ENCODE measurements at places on chromosomes 7 and 10.

- no peak for DNase-seq
Observed at GRCh38 chr10:32232378-32232777, 114.6 kb downstream of the EPC1 start.

- DNase-seq, result no peak
Observed at GRCh38 chr10:46042527-46042926, 3.5 kb downstream of the MSMB start.

DNA sequence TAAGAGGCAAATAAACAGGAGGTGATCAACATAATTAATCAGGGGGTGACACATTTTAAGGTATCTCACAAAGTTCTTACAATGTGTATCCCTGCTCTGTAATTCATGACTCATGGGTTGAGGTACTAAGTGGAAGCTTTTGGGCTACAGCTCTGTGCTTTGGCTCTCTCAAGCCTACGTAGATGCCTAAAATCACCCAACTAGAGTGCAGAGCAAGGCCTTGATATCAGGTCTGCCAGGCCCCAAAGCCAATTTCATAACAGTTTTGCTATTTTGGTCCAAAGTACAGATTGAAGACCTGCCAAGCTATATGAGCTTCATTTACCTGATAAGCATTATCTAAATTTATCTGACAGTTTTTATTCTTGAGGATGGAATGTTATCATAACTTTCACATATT, 175.3 kb upstream of the BET1 start:
- no peak for DNase-seq

DNA sequence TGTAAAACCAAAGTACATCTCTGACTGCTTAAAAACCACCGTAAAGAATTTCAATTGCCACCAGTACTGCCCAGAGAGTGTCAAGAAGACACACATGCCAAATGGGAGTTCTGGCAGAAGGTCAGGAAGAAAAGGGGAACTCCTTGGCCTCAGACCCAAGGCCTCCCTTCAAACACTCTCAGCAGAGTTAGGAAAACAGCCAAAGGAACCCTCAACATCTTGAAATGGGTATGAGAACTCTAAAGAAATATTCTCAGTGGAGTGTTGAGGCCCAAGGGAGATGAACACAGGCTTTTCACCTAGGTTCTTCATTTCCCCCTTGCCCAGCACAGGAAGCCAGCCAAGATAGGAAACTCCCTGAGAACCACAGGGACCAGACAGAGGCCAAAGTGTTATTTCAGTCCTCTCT, 96.1 kb upstream of the ASAH2 start:
- no peak for DNase-seq

DNA sequence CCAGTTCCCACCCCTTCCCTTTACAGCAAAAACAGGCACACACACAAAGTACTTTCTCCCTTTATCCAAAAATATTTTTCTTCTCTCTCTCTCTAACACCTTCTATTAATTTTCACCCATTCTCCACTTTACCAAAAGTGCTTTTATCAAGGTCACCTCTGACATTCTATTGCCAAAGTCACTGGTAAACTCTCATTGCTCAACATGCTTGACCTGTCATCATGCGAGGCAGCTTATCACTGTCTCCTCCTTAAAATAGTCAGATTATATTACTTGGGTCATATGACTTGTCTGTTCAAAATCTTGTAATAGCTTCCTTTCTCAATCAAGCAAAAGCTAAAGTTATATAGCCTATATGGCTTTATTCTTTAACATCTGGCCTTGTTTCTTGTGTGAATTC, 28.6 kb downstream of the MACC1 start:
- DNase-seq, result no peak

DNA sequence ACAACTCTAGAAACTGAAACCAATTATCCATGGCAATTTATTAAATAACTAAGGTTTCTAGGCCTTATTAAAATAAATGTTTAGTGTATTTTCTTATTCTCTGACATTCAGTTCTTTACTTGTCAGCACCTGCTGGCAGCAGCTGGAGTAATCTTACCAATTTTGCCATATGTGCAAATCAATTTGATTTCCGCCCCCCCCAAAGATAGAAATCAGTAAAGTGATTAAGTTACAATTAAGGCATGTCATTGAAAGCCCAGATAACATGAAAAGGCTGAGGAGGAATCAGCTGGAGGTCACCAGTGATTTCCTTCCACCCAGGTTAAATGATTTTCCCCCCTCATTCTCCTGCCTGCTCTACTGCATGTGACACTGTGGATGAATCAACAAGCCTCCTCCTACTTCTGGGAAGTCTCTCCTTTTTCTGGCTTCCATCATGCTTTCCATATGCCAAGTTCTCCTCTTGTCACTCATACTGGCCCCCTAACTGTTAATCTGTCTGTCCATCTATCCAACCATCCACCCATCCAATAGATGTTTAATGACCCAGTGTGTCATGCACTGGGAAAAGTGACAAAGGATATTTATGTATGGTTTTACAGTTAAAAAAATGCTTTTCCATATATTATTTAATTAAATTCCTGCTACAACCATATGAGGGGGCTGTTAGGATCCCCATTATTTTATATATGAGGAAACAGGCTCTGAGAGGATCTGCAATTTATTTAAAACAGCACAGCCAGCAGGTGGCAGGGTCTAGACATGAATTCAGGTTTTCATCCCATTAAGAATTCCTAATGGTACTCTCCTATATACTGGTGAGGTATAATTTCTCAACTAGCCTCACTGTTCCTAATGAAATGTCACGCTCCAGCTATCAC, 116.5 kb downstream of the ATXN7L1 start:
- DNase-seq, result no peak

DNA sequence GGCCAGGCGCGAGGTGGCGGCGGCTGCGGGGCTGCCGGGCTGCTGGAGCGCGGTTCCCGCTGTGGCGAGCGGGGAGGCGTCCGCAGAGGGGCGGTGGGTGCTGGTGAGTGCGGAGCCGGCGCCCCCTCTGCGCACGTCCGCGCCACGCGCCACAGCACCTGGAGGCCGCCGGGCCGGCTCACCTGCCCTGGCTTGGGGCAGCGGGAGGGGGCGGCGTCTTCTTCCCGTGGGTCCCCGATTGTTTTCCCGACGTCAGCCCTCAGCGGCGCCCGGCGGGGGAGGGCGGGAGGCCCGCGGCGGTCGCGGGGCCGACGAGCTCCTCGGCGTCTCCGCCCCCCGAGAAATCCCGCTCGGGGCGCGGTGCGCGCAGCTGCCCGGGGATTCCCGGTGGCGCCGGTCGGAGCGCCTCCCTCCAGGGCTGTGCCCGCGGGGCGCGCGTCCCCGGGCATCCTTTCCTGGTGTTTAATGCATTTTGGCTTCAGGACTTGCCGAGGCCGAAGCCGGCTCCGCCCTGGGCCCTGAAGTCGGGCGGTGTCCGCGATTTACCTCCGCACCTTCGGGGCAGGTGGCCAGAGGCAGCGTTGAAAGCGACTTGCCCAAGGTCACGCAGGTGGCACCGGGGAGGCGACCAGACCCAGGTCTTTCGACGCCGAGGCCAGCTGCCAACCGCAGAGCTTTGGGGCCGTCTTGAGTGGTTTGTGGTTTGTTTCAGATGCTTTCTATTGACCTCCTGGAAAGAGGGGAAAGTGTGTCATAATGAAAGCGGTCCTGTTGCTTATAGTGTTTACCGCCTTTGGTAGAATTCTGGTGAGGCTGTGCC, 561 bp downstream of the PLEKHA1 start:
- DNase-seq, result peak; percentile 69

DNA sequence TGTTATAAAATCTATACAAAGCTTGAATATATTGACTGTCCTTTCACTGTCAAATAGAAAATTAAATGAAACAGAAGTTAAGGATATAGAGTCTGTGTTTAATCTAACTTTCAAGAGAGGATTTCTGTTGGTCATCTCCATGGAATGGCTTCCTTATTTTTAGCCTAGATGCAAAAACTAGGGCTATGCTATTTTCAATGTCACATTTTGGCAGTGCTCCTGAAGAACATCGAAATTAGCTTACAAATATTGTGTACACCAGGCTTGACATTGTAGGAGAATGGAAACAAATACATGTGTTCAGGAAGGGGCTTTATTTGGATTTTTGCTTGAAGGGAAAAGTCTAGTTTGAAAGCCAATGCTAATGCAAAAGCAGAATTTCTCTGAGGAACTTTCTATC, 295.4 kb downstream of the CDK14 start:
- DNase-seq, result no peak

GRCh38 chr10:127243490-127244272, 47.3 kb upstream of the INSYN2A start:
- DNase-seq, result no peak

GRCh38 chr7:69896121-69896520, 297.8 kb downstream of the AUTS2 start:
- no peak for DNase-seq

- no peak for DNase-seq
Observed at GRCh38 chr7:50085344-50085743, 7.7 kb downstream of the ZPBP start.

DNA sequence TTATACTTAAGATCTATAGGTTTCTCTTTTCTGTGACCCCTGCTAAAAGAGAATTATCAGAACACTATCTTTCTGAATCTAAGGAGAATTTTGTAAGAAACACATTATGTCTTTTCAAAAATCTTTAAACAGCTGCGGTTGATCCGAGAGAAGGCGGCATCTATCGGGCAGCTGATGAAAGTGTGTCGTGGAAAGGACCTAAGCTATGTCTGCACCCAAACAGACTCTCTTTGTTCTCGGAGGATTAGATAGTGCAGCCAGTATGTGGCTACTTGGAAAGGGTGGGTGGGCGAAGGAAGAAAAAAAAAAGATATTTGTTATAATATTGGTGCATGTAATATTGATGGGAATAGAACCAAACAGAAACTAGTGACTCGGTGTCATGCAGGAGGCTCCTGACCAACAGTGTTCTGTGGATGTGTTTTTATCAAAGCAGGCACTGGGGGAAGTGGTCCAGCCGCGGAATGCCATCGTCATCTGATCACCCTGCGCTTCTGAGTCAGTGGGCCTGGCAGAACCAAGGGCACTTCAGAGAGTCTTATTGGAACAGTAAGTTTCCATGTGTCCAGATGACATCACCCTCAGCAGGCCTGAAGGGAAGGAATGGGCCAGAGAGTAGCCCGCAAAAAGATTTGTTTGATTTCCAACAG, 509.7 kb upstream of the AKR1E2 start:
- DNase-seq, result no peak

DNA sequence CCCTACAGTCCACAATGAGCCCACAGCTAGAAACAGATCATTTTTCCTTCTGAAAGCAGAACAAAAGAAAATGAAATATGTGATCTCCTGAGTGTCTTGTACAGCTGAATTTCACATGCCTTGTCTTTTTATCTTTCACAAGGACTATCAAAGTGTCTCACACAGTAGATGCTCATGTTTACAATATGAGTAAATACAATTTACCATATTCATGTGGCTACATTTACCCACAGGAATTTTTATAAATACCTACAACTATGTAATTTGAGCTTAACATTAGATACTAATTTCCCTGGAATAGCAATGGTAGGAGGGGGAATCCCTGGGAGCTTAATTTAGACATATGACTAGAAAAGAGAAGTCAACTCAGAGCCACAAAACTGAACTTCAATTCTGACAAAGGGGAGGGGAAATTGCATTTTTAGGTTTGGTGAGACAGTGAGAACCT, 186.2 kb downstream of the MACC1 start:
- no peak for DNase-seq

DNA sequence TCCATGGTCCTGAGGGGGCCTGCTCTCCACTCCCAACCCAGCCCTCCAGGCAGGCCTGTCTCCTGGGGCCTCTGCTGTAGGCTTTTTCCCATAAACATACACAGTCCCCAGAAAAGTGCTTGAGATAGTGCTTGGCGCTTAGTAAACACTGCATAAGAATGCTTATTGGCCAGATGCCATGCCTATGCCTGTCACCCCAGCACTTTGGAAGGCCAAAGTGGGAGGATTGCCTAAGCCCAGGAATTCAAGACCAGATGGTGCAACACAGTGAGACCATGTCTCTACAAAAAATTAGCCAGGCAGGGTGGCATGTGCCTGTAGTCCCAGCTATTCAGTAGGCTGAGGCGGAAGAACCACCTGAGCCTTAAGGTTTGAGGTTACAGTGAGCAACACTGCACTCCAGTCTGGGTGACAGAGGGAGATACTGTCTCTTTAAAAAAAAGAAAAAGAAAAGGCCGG, 24.6 kb upstream of the ASL start:
- DNase-seq, result no peak

DNA sequence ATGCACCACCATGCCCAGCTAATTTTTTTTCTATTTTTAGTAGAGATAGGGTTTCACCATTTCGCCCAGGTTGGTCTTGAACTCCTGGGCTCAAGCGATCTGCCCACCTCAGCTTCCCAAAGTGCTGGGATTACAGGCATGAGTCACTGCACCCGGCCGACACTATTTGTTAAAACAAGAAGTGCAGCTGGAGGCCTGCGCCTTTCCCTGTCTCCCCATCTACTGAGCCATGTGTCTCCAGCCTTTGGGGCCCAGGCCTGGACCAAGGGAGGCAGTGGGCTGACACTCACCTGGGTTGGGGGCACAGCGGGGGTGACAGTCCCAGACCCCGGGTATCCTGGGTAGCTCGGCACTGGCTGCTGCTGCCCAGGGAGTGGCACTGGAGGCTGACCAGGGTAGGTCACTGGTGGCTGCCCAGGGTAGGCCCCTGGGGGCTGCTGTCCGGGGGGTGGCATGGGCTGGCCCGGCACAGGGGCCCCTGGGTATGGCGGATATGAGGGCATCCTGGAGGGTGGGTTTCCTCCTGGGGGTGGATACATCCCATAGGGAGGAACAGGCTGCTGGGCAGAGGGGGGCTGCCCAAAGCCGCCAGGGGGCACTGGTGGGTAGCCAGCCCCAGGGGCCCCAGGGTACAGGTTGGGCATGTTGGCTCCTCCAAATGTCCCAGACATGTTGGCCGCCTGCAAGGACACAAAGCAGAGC, 36.3 kb downstream of the PLAC9 start:
- no peak for DNase-seq

- no peak for DNase-seq
Observed at GRCh38 chr7:73988197-73988596, 39.8 kb upstream of the ELN start.
